Activated CD4-positive, CD25-positive, alpha-beta regulatory T cell treated with anti-CD3 and anti-CD28 coated beads, Interleukin-2, amount 50 U/mL, for 24 hours (primary cell): ENCODE measurements at places on chromosomes 12 and 14.

DNA sequence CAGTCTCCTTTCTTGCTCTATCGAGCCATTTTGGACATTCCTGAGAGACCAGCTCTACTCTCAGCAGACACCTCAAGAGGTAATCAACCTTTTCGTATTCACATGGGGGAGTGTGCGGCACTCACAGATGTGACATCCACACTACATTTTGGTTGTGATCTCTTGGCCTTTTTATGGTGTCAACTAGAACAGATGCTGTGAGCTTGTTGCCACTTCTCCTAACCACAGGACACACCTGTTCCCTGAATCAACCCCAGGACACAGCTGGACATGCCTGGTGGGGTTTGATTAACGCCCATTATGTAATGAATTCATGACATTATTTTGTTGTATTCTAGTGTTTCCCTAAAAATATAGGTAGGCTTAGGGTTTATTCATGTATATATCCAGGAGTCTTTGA lies 1143.6 kb downstream of the TMEM121 start:
- no peak for ATAC-seq

- no peak for ATAC-seq
These were observed 104.3 kb downstream of the RBM19 start for GRCh38 chr12:113861708-113862312.

DNA sequence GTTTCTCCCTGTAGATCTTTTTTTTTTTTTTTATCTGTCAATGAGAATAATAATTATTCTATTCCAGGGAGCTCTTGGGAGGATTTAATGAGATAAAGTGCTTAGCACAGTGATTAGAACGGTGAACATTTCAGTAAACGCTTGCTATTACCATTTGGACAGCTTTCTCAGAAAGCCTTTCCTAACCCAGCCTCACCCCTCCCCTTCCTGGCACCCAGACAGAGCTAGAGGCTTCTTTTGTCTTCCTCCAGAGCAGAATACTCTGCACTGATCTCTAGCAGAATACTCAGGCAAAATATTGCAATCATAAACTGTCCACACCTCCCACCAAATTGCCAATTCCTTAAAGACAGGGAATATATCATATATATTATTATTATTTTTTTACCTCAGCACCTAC lies 66.6 kb downstream of the ERGIC2 start:
- ATAC-seq, result no peak

GRCh38 chr14:89228921-89229639 lies 188.0 kb downstream of the FOXN3 start:
- no peak for ATAC-seq

GRCh38 chr14:33390335-33390734 lies 451.7 kb downstream of the NPAS3 start:
- no peak for ATAC-seq

GRCh38 chr12:105319691-105320209 lies 10.7 kb upstream of the C12orf75 start:
- no peak for ATAC-seq

GRCh38 chr12:24707334-24707733 lies 241.6 kb downstream of the BCAT1 start:
- no peak for ATAC-seq

DNA sequence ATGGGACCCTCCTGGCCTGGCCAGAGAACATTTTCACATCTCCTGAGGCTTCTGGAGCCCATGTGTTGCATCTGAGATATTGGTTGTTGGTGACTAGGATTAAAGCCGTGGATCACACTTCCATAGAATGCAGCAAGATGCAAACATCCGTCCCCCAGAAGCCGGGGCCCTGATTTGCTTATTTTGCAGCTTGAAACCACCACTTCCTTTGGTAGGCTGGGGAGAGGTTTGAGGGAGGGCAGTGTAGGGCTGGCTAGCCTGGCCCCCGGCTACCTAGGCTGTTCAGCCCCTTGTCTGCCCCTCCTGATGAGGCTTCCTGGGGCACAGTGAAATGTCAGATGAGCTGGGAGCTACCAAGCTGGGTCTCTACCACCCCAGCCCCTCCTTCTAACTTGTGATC lies 209.7 kb upstream of the PWP1 start:
- no peak for ATAC-seq

GRCh38 chr14:51079085-51079484 lies 15.8 kb downstream of the TRIM9 start:
- ATAC-seq, result no peak

DNA sequence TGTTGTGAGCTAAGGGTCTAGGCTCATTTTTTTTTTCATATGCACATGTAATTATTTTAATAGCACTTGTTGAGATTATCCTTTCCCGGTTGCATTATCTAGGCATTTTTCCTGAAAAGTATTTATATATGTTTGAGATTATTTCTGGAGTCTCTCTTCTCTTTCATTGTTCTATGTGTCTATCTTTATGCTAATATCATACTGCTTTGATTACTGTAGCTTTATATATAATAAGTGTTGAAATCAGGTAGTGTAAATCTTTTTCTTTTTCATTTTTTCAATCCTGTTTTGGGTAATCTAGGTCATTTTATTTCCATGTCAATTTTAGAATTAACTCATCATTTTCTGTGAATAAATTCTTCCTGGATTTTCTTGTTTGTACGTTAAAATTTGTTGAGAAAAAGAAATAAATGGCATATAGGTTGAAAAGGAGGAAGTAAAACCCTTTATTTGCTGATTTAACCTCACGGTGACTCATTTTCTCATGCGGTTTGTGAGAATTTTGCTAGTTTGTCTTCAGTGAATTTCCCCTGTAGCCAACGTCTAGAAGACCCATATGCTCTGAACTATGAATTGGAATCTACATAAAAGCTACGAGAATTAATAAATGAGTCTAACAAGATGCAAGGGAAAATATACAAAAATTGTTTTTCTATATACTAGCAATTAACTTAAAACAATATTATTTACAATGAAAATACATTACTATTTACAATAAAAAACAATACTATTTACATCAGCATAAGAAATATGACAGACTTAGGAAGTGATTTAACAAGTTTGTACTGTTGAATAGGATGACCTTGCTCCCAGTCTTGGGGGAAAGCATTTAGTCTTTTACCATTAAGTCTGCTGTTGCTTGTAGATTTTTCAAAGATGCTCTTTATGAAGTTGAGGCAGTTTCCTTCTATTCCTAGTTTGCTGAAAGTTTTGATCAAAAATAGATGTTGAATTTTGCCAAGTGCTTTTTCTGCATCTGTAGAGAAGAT lies 105.0 kb downstream of the SNAPC1 start:
- no peak for ATAC-seq

GRCh38 chr14:34184126-34184525 lies 233.3 kb upstream of the EGLN3 start:
- ATAC-seq, result no peak

DNA sequence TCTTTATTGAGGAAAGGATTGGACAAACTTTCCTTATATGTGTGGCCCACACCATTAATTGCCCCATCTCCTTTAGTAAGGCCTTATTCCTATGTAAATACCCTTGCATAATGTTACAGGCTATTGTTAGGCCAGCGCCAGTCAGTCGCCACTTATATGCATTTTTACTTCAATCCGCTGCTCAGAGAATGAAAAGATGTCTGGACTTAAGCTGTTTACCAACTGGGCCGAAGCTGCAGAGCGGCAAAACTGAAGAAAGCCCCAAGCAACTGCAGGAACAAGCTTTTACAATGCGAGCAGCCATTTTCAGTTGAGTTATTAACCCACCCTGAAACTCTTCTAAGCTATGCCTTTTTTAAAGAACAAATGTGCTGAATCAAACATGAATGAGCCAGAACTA lies 92.1 kb upstream of the OTX2 start:
- no peak for ATAC-seq

DNA sequence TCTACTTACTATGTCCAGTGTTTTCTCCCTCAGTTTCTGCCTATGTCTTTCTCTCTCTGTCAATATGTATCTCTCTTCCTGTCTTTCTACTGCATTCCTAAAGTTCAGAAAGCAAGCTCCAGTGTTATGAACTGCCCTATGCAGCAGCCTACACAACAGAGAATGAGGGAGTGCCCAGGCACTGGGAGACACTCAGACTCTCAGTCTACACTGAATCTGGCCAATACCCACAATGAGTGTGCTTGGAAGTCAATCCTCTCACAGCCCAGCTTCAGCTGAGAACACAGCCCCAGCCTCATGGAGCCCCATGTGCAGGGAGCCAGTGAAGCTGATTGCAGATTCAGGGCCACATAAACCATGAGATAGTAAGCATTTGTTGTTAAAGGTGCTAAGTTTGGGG lies 128.7 kb downstream of the ALG10 start:
- no peak for ATAC-seq

DNA sequence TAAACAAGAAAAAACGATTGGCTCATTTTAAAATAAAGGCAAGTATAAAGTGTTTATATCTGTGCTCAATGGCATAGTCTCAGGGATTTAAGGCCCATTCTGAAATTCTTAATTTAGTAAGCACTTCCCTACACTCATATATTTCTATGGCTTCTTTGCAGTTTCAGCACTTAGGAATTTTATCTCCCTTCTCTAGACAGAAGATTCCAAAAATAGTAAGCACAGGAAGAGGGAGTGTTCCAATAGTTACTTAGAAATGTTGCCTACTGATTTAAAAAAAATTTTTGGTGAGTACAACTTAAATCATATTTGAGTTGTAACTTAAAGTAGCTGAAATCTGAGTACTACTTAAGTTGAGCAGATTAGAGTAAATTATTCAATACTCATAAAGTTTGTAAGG lies 19.8 kb downstream of the INSM2 start:
- ATAC-seq, result no peak

- peak; percentile 98 for ATAC-seq
These were observed 64.5 kb downstream of the KLHL28 start for GRCh38 chr14:44897041-44897844.

DNA sequence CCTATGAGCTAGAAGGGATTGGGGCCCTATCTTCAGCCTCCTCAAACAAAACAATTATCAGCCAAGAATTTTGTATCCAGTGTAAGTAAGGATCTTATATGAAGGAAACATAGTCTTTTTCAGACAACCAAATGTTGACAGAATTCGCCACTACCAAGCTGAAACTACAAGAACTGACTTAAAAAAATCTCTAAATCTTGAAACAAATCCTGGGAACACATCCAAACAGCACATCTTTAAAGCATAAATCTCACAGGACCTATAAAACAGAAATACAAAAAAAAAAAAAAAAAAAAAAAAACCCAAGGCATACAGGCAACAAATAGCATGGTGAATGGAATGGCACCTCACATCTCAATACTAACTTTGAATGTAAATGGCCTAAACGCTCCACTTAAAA lies 41.3 kb upstream of the LMNTD1 start:
- ATAC-seq, result no peak

- ATAC-seq, result no peak
These were observed 45.2 kb upstream of the CTDSP2 start for GRCh38 chr12:57891542-57892228.

- no peak for ATAC-seq
These were observed 196.5 kb upstream of the FRMD6 start for GRCh38 chr14:51455041-51455835.

GRCh38 chr12:110001596-110001995 lies 2.4 kb downstream of the ANKRD13A start:
- ATAC-seq, result no peak

- no peak for ATAC-seq
These were observed 214.4 kb downstream of the BCL11B start for GRCh38 chr14:99057576-99058083.

- ATAC-seq, result no peak
These were observed 25.6 kb downstream of the FRMD6 start for GRCh38 chr14:51677266-51677665.

- no peak for ATAC-seq
These were observed 47.9 kb downstream of the GALC start for GRCh38 chr14:87944987-87945604.

DNA sequence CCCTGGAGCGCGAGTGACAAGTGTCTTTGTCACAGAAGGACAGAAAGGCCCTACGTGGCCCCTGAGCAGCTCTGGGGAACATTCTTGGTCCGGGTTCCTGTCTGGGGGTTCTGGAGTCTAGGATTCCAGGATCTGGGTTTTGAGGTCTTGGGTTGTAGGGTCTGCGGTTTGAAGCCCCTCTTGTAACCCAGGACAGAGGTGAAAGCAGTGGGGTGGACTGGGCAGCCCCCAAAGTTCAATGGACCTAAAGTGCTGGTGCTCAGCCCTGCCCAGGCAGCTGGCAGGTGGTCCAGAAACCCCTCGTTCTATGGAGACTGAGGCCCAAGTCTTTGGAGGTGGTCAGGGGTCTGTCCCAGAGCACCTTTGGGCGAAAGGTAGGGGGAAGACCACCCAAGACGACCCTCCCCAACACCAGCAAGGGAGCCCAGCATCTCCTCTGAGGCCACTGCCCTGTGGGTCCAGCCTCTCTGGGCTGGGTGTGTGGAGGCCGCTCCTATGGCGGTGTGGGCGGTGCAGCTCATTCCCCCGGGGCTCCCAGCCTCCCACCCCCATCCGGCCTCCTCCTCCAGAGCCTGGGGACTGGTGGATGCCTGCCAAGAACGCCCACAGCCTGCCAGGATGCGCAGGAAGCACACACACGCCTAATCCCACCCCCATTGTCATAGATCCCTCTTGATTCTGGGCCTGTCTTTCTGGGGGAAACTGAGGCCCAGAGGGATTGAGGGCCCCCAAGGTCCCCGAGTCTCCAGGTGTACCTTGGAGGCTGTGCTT lies 30.2 kb upstream of the ANKRD9 start:
- ATAC-seq, result no peak

- no peak for ATAC-seq
These were observed 411 bp downstream of the TTLL5 start for GRCh38 chr14:75661499-75661814.

DNA sequence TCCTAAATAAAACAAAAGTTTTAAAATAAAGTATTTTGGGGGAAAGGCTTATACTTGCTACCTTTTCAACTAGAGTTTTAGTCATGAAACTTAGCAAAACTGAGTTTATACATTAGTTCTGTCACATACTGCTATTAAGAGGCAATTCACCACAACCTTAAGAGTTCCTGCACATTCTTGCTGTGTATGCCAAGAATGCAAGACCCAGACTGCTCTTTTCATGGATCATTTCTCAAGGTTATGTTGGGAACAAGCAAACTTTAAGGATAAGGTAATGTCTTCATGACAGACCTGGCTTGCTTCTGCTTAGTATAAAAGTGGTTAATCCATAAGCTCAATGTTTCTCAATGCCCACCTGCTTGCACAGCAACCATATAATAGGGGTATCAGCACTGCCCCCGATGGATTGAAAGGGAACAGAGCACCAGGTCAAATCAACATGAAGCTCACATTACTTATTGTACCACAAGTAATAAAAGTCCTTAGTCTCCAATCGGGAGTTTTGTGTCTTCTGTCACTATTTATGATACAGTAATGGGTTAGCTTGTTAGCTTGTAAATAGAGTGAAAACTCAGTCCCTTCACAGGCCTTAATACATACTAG lies 67.6 kb downstream of the KIF21A start:
- no peak for ATAC-seq

DNA sequence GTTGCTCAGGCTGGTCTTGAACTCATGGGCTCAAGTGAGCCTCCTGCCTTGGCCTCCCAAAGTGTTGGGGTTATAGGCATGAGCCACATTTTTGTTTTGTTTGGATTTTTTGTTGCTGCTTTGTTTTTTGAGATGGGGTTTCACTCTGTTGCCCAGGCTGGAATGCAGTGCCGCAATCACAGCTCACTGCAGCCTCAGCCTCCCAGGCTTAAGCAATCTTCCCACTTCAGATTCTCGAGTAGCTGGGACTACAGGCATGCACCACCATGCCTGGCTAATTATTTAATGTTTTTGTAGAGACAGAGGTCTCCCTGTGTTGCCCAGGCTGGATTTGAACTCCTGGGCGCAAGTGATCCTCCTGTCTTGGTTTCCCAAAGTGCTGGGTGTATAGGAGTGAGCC lies 5.7 kb upstream of the PLEK2 start:
- ATAC-seq, result no peak

- no peak for ATAC-seq
These were observed 550 bp upstream of the RESF1 start for GRCh38 chr12:31958569-31959160.
